ENCODE measurements at places on chromosomes 4 and X. TPM values are rescaled to one million over a fixed set of nuclear protein-coding genes. Genes with fewer than 3 reads are reported as not detected.

GRCh38 chr4:100929758-100930157 lies 411.9 kb upstream of the EMCN start:
- DNase-seq: no peak

The MAGEB17 gene
- total RNA-seq: not detected

GRCh38 chr4:1979477-1980196 lies 29.1 kb downstream of the NELFA start:
- no peak for DNase-seq

DNA sequence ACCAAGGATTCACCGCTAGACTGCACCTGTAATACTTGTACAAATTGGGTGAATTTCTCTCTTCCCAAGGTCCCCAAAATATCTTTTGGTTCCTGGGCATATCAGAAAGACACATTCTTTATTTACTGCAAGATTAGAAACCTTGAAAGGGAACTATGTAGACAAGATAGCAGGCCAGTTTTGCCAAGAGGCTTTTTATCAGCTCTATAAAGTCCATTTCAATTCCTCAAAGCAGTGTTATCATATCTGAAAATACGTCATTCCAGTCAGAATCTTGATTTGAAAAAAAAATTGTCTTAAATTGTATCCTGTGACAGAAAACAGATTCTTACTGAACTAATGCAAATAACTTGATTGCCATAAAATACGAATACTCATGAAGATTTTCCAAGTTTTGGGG lies 37.0 kb upstream of the NSG1 start:
- DNase-seq: no peak

- DNase-seq: no peak
Observed at GRCh38 chr4:123876143-123876542, 479.5 kb downstream of the SPRY1 start.

DNA sequence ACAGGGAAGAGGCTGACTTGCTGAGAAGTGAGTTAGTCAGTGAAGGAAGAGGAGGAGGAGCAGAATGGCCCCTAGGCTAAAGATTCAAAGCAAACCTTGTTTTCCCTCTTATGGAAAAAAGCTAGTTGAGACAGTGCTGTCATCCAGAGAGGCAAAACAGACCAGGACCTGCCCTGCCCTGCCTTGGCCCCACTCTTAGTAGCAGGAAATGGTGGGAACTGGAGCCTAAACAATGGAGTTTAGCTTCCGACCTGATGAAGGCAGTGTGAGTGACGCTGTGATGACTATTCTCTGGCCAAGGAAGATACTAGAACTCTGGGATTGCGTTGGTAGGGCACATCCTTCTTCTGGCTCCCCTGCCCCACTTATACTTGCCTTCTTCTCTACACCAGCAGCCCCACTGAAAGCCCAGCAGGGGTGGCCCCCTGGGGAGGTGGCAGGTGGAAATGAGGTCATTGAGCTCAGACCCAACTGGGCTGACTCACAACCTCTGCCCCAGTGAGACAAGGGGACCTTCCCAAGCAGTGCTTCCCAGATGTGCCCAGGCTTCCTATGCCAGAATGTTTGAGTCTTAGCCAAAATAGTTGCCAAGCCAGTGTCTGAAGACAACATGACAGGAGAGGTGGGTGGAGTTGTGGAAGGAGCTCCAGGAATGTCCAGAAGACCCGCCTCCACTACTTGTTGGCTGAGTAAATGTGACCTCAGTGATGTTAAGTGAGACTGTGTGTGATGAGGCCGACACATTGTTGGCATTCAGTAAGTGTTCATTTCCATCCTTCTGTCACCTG lies 38.8 kb downstream of the MSN start:
- peak; percentile 6 for DNase-seq

DNA sequence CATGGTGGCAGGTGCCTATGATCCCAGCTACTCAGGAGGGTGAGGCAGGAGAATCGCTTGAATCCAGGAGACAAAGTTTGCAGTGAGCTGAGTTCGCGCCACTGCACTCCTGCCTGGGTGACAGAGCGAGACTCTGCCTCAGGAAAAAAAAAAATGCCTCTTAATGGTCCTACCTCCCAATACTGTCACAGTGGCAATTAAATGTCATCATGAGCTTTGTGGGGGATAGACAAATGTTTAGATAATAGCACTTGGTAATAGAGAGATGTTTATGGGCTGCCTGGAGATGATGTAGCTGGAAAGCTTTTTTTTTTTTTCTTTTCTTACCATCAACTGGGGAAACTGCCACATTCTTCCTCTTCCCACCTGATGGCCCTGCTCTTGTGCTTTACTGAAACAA lies 33.0 kb downstream of the GRK4 start:
- DNase-seq: no peak

The AKAP17A gene
- total RNA-seq: 20.1 TPM

- DNase-seq: no peak
Observed at GRCh38 chr4:1080961-1081688, 32.2 kb downstream of the RNF212 start.

- DNase-seq: no peak
Observed at GRCh38 chr4:89482251-89482650, 174.7 kb upstream of the GPRIN3 start.

- DNase-seq: peak; percentile 25
Observed at GRCh38 chr4:141046255-141046654, 87.0 kb downstream of the RNF150 start.

The TMEM150C gene
- 11.6 TPM for total RNA-seq

DNA sequence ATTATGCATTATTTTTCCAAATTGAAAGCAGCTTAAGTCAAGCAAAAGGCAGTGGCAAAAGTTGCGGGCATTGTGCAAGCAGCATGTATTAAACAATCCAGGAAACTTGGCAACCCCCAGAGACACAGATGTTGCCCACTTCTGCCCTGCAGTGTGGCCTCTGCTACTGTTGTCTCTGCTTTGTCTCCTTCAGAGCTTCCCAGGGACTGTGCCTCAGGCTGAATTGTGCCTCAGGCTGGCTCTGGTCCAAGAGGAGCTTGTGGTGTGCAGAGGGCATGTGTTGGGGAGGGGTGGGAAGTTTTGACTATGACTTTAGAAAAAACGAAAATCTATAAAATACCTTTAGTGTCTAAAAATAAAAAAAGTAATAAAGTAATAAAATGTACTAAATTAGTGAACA lies 201.4 kb downstream of the CCSER1 start:
- no peak for DNase-seq

DNA sequence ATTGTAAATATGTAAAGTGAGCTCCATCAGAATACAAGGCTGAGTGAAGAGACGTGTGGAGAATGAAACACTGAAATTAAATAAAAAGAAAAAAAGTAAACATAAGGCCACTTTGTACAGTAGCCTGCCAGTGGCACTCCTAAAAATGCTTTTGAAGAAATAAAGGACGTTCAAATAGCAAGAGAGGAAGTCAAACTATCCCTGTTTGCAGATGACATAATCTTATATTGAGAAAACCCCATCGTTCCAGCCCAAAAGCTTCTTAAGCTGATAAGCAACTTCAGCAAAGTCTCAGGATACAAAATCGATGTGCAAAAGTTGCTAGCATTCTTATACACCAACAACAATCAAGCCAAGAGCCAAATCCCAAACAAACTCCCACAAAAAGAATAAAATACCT lies 24.2 kb downstream of the RASSF6 start:
- no peak for DNase-seq

The SPIN3 gene
- total RNA-seq: 9.7 TPM

GRCh38 chrX:153564047-153564606 lies 34.8 kb downstream of the CCNQ start:
- no peak for DNase-seq

DNA sequence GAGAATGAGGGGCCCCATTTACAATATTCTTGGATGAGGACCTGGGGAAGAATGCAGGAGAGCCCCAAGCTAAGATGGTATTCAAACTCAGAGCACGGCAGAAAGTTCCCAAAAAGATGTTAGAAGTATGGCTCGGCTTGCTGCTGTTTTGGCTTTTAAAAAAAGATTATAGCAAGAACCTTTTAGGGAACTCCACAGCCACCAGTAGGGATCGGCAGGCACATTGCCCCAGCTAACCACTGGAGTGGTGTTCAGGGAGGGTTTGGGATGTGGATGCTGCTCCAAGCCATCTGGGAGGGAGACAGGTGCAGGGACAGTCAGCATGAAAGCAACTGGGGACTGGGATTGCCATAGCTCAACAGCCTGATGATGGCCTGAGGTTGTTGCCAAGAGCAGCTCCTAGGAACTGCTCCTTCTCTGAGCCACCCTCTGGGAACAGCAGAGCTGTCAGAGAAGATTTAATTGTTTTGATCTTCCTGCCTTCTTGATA lies 63.0 kb downstream of the SORBS2 start:
- no peak for DNase-seq

GRCh38 chr4:9845791-9846493 lies 64.5 kb downstream of the DRD5 start:
- DNase-seq: no peak

DNA sequence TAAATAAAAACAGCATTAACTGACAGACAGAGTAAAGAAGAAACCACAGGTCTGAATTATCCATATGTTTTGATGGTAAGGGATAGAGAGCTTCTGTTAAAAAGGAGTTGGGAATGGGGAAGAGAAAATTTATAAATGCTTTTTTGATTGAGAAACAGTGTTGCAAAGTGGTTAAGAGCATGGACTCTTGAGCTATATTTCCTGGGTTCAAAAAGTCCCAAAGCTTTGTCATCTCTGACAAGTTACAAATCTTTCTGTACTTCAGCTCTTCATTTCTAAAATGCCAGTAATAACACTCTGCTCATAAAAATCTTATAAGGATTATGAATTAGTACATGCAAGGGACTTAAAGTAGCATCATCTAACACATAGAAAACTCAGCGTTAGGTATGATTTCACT lies 62.2 kb downstream of the N4BP2 start:
- no peak for DNase-seq

GRCh38 chrX:18692541-18692940 lies 14.9 kb upstream of the PPEF1 start:
- no peak for DNase-seq

The UTP14A gene
- total RNA-seq: 12.1 TPM

DNA sequence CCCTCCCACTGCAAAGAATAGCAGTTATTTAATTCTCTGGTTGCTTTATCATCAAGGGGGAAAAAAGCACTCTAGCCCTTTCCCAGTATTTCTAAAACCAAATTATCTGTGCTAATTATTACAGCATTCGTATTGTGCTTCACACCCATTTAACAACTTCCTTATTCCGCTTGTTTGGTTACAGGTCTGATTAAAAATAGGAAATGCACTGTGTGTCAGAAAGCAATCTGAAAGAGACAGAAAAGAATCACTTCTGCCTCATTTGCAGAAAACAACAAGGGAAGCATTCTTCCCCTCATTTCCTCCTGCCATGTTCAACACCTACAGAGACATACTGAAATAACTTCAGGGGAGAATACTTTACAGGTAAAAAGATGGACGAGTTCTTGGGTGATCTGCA lies 114.9 kb upstream of the MAP3K15 start:
- no peak for DNase-seq

DNA sequence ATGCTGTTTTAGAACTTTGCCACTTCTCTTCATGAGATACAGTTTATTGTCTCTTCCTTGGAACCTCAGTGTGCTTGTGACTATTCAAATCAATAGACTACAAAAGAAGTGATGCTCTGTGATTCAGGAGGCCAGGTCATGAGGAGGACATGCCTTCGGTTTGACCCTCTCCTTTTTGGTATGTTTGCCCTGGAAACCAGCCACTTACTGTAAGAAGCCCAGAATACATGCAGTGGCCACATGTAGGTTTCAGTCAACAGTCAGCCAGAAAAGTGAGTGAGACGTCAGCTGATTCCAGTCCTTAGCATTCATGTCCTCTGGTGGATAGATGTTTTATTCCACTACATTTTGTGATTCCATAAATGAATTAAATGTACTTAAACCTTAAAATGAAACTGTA lies 328.7 kb downstream of the PCDH18 start:
- no peak for DNase-seq

GRCh38 chr4:179605196-179605595 lies 2163.0 kb upstream of the AGA start:
- DNase-seq: no peak

GRCh38 chrX:111896148-111896547 lies 20.2 kb downstream of the TRPC5OS start:
- DNase-seq: no peak

DNA sequence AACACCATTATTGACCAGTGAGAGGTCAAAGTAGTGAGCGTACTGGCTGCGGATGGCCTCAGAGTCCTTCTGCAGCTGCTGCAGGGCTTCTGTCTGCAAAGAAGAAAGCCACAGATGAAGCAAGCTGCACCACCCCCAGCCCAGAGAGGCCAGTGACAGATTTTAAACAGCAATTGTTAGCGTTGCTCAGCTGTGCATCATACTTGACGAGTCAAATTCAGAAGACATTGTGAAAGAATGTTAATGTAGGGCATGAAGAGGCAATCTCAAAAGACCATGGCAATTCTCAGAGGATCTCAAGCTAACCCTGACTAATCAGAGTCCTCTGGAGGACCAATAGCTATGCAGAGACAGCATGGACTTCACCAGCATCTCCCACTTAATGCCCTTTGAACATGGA lies 16.6 kb downstream of the DKC1 start:
- no peak for DNase-seq

DNA sequence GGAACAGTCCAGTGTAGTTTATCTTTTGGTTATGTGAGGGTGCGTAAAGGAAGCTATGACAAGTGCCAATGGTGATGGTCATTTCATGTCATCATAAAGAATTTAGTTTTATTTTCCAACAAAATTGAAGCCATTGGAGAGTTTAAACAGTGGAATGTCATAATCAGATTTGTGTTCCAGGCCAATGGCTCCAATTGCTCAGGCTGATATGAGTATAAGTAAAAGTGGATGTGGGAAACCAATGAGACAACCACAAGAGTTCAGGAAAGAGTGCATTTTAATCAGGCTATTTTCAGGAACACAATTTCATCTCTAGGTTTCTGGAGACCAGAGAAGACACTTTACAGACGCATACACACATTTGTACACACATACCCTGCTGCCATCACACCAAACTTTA lies 20.7 kb downstream of the SPANXC start:
- DNase-seq: no peak

DNA sequence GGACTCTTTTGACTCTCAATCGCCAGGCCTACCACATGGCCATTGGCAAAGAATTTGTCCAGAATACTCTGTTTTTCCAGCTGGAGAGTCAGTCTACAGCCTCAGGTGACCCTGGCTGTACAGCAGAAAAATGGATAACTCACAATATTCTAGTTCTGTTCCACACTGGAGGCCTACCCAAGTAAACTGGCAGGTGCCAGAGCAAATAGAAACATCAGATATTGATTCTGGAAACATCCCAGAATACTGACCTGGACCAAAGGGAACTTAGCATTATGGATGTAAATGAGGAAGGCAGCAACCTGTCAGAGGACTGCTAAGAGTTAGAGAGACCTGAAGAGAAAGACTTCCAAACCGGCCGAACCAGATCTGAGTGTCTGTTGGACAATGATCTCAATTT lies 147.9 kb upstream of the SMAD1 start:
- no peak for DNase-seq

GRCh38 chr4:41148292-41148691 lies 66.0 kb downstream of the APBB2 start:
- DNase-seq: no peak

The DIAPH2 gene
- total RNA-seq: 24.5 TPM

DNA sequence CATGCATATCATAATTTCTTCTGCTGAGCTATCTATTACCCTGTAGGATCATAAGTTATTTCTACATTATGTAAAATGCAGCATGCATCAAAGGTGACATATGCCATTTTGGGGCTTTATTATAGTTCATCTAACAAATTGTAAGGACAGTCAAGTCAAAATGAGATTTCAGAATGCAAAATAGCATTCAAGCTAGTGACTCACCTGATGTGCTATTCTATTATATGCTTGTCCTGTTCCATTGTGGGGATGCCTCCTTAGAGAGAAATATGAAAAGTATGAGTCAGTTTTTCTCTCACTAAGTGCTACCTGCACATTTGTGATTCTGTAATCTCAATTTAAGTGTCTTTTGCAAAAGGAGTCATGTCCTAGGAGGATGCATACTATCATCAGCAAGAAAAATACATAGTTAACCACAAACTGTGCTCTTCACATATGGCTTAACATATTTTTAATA lies 647.0 kb upstream of the PCDH10 start:
- no peak for DNase-seq
